ENCODE measurements at places on chromosomes 6 and 20.

DNA sequence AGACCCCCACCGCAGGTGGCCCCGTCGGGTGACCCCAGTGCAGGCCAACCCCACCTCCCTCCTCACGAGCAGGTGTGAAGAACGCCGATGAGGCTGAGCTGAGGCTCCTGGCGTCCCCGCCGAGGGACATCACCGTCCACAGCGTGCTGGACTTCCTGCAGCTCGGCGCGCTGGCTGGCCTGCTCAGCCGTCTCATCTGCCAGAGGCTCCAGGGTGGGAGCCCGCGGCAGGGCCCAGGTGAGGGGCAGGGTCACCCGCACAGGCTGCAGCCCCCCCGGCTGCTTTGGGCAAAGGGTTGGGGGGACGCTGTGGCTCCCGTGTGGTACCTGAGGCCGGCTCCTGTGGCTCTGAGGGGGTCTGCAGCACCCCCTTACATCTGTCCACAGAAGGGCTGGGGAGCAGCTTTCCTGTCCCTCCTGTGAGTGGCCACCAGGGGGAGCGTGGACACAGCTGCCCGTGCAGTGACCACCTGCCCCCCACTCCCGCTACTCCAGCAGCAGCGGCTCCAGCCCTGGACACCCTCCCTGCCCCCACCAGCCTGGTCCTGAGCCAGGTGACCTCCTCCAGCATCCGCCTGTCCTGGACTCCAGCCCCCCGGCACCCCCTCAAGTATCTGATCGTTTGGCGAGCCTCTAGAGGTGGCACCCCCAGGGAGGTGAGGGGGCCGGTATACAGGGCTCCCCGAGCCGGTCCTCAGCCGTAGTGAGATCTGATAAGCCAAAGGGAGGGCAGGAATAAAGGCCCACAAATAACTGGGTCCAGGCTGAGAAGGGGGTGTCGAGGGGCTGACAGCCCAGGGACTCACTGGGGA, 16.5 kb downstream of the COL20A1 start:
- no peak for DNase-seq

DNA sequence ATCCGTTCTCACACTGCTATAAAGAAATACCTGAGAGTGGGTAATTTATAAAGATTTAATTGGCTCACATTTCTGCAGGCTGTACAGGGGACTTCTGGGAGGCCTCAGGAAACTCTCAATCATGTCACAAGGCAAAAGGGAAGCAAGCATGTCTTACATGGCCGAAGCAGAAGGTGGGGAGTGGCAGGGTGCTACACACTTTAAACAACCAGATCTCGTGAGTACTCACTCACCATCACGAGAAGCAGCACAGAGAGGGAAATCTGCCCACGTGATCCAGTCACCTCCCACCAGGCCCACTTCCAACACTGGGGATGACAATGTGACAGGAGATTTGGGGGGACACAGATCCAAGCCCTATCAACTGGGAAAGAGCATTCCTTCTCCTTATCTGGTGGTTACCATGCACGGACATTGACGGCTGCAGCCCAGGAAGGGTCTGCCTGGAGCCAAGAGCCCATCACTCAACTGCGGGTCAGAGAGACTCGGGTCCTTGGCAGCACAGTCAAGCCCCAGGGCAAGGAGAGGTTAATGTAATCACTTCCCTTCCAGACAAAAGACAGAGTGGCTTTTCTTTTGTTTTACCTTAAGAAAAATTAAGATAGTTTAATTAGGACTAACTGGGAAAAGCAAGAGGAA, 112.3 kb upstream of the CST7 start:
- DNase-seq, result no peak

DNA sequence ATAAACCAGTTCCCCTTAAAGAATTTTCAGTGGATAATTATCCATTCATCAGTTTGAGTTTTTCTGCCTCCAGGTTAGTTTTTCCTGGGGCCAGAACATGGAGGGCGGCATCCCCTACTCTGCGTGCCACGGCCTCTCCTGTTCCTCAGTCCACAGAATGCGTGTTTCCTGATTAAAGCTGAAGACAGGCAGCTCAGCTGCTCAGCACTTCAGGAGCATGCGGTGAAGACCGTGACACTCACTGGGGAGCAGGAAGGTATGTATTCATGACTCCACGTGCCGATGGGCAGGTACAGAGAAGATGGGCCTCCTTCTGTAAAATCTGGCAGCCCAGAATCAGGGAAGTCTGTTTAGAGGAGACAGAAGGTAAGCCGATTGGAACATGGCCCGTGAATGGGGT, 2.0 kb upstream of the THBS2 start:
- no peak for DNase-seq

GRCh38 chr20:19423900-19424620, 211.6 kb downstream of the SLC24A3 start:
- no peak for DNase-seq

DNA sequence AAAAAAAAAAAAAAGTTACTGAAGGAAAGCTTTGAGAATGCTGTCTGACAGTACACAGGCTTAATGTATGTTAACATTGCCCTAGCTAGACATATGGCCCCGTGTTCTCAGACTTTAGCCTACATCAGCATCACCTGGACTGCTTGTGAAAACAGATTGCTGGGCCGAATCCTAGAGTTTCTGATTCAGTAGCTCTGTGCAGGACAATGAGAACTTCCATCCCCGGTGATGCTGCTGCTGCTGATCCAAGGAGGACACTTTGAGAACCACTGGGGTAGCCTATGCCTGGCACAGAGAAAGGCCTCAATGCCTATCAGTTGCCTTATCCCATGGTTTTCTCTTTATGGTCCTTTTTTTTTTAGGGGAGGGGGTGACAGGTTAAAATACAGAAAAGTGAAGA, 1.6 kb downstream of the HCK start:
- DNase-seq, result no peak

DNA sequence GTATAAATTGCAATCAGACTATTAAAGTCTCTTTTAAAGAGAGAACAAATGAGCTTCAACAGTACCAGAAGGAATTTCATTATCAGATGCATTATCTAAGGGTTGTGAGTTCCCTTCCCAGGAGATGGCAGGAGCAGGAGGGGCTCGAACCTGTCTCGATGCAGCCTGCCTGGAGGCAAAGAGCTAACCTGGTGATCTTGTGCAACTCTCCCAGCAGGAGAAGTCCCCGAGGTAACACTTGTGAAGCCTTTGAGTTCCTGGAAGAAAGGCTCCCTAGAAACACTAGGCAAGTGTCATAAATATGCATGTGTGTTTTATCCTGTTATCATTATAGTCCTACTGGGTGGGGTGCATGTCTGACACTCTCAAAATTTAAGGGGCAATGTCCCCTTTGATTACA, 232.2 kb upstream of the ARID1B start:
- no peak for DNase-seq

DNA sequence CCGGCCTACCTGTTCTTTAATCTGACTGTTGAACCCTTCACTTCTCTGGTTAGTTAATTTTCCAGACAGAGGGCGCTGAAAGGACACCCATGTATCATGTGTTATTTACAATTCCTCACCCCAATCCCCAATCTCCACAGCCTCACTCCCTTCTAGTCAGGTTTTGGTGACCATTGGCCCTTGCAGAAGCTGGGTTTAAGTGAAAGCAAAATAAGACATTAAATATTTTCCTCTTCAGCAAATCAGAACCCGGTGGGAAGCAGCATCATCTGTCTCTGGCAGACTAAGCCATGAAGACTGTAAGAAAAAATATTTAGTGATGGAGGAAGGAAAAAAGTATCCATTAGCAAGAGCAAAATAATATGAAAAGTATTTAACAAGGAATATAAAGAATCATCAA, 9.4 kb upstream of the HLA-DQA1 start:
- DNase-seq, result no peak

GRCh38 chr6:139649732-139650131, 275.3 kb upstream of the CITED2 start:
- DNase-seq, result no peak
